BJ (cell line): ENCODE measurements at places on chromosomes 1 and 21.

DNA sequence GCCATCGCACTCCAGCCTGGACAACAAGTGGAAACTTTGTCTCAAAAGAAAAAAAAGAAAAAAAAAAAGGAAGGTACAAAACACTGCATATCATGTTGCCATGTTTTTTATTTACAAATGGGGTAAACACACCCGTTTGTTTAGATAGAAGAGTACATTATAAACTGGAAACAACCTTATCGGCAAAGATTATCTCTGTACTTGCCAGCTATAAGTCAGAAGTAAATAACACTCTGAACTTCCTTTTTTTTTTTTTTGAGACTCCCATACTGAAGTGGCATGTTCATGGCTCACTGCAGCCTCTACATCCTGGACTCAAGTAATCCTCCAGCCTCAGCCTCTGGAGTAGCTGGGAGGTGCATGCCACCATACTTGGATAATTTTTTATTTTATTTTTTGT is 21.9 kb downstream of the USP48 start:
- no peak for DNase-seq

- no peak for DNase-seq
These were observed 9.5 kb downstream of the TRAF5 start for GRCh38 chr1:211336161-211336560.

DNA sequence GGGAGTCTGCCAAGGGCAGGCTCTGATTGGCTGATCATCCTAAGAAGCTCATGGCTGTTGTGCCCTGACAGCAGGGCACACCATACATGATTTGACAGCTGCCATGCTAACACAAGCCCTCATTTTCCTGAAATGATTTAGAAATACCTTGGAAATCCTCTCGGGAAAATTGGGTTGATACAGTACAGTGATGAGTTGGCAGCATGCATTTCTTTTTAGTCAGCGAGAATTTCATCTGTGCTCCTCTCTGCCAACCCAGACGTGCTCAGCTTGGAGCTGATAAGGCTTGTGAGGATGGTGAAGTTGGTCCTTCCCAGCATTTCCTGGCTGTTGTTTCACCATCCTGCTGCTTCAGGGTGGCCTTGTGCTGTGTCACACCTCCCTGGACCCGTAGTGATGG is 22.6 kb upstream of the KCNQ4 start:
- DNase-seq = no peak

- DNase-seq = no peak
These were observed 282.0 kb downstream of the PBX1 start for GRCh38 chr1:164840936-164841335.

GRCh38 chr1:48744032-48744431 is 32.7 kb downstream of the BEND5 start:
- no peak for DNase-seq

GRCh38 chr1:97680894-97681293 is 239.9 kb downstream of the DPYD start:
- no peak for DNase-seq

- DNase-seq = no peak
These were observed 20.6 kb upstream of the MYCL start for GRCh38 chr1:39922251-39922688.

- DNase-seq = no peak
These were observed 20.8 kb upstream of the CD5L start for GRCh38 chr1:157862114-157863070.

GRCh38 chr1:18041102-18041501 is 66.5 kb upstream of the IGSF21 start:
- DNase-seq = no peak
